ENCODE measurements at places on chromosomes 6 and 20. TPM values are rescaled to one million over a fixed set of nuclear protein-coding genes. Genes with fewer than 3 reads are reported as not detected.

GRCh38 chr6:131510591-131510990, 62.4 kb upstream of the ARG1 start:
- no peaks in the 10 kb centered on the region for H3K36me3 ChIP-seq
- H3K4me3 ChIP-seq, result no peak overlapping the region
- H3K4me1 ChIP-seq, result no peaks in the 10 kb centered on the region
- H3K27ac ChIP-seq, result no peak overlapping the region
- H3K27me3 ChIP-seq, result no peaks in the 10 kb centered on the region

DNA sequence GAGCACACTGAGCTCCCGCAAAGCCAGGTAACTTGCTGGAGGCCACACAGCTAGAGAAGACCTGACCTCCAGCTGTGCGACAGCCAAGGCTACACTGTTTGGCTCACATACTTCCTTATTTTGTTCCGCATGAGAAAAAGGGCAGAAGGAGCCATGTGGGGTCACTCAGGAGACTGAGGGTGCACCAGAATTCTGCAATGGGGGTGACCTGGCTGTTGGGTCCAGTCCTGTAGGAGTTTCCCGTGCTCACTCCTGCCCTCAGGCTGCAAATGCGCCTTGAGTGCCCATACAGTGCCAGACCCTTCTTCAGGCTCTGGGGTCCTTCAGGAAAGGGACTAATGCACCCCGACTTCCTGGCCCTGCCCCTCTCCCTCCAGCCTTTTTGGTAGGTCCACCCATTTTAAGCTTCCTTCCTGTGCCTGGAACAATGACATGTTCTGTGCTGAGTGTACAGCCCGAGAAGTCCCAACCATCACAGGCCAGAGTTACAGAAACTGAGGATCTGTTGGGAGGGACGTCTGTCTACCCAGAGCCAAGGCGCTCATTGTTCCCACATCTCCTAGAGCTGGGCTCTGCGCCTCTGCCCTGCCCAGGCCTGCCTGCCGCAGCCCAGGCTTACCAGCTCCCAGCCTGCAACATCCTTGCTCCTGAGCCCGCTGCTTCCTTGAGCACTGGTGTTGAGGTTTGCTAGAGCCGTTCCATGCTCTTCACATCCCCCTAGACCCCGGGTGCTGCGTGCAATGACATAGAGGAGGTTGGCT, 33.5 kb upstream of the CD93 start:
- H3K4me1 ChIP-seq, result peaks cover 10% of the 10 kb centered on the region
- no peaks in the 10 kb centered on the region for H3K27me3 ChIP-seq
- DNase-seq, result no peak

Gene SYTL3
- total RNA-seq, result 1.7 TPM

Gene OSBPL2
- 40.5 TPM for total RNA-seq

- H3K27me3 ChIP-seq, result no peaks in the 10 kb centered on the region
- no peak overlapping the region for H3K4me3 ChIP-seq
- H3K27ac ChIP-seq, result no peak overlapping the region
- no peaks in the 10 kb centered on the region for H3K4me1 ChIP-seq
These were observed 38.7 kb downstream of the UQCC2 start for GRCh38 chr6:33672808-33673207.

- no peaks in the 10 kb centered on the region for H3K27me3 ChIP-seq
- peaks cover 4% of the 10 kb centered on the region for H3K4me1 ChIP-seq
- H3K4me3 ChIP-seq, result no peak overlapping the region
- DNase-seq, result no peak
- no peak overlapping the region for H3K27ac ChIP-seq
These were observed 9.4 kb upstream of the COMMD7 start for GRCh38 chr20:32752458-32753250.

DNA sequence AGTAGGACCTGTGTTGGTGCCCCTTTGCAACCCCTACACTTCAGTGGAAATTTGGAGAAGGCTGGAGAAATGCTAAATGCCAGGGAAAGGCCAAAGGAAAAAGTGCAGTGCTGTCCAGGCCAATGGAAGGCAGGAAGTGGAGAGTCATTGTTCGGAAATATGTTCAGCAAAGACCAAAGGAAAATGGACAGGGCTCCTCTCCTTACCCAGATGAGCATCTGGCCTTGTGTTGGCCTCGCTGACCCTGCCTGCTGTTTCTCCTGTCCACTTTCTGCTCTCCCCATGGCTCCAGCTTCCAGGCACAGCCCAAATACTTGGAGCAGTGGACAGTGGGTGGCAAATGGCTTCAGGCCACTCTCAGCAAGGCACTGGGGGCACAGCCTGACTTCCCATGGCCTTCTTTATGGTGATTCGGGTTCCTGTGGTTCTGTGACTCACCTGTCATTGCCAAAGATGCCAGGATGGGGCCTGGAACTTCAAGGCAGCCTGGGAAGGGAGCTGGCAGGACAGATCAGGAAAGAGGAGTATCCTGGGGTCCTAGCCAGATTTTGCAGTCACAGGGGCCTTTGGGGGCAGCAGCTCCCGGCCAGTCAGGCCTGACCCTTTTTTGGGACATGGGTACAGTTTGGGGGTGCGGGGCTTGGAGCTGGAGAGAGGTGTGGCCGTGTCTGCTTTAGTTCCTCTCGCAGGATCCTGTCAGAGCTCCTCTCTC, 190.9 kb upstream of the SLC24A3 start:
- peaks cover 4% of the 10 kb centered on the region for H3K4me1 ChIP-seq
- DNase-seq, result no peak

DNA sequence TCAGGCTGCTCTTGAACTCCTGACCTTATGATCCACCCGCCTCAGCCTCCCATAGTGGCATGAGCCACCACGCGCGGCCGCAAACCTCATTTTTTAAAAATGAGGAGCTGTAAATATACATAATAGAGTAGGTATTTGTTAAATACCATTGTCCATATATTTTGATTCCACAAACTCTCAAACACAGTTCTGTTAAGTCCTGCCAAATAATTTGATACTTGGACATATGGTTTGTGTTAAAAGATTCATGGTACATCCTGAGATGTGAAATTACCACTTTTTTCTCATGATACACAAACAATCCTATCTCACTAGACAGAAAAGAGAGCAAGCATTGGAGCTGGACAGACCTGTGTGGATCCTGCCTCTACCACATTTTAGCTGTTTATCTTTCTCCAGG, 334.1 kb upstream of the KCNQ5 start:
- H3K4me3 ChIP-seq, result no peak overlapping the region
- H3K36me3 ChIP-seq, result no peaks in the 10 kb centered on the region
- H3K4me1 ChIP-seq, result no peaks in the 10 kb centered on the region
- H3K27ac ChIP-seq, result no peak overlapping the region

- no peaks in the 10 kb centered on the region for H3K27me3 ChIP-seq
- no peak overlapping the region for H3K4me3 ChIP-seq
- no peaks in the 10 kb centered on the region for H3K36me3 ChIP-seq
These were observed 123.0 kb upstream of the SNX9 start for GRCh38 chr6:157699777-157700636.

Gene BNIP5
- total RNA-seq, result 29.1 TPM

DNA sequence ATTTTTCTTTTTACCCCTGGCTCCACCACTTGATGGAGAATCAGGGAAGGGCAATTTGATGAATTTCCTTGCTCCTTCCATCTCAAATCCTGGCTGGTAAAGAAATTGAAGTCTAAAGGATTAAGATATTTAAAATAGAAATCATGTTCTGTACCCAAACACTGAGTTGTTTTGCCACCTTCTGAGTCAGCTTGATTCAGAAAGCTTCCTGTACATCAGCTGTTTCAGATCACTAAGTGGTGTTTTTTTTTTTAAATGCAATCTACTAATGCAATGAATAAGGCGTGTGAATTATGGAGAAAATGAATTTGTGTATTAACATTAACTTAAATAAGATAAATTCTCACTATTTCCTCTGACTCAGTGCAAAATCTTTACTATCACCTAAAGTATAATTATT, 11.5 kb upstream of the POPDC3 start:
- no peak overlapping the region for H3K4me3 ChIP-seq
- H3K4me1 ChIP-seq, result no peaks in the 10 kb centered on the region
- no peak overlapping the region for H3K27ac ChIP-seq
- H3K36me3 ChIP-seq, result no peaks in the 10 kb centered on the region

Gene JPH2
- 6.6 TPM for total RNA-seq

DNA sequence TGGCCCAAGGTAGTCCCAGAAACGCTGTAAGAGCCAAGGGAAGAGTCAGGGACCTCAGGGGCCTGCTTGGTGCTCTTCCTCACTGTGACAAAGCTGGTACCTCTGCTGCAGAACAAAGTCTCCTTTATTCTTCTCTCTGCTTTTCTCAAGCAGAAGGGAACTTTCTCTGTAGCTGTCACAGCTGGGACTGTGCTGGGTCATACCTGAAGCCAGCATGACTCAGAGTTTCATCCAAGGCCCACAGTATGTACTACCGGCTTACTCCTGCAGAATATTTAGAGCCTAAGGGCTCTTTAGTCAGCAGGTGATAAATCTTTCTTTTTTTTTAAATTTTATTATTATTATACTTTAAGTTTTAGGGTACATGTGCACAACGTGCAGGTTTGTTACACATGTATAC, 183.2 kb downstream of the TINAG start:
- H3K27me3 ChIP-seq, result no peaks in the 10 kb centered on the region
- DNase-seq, result peak; percentile 11
- no peak overlapping the region for H3K4me3 ChIP-seq

GRCh38 chr20:35302421-35303335, 10.5 kb upstream of the FAM83C start:
- peaks cover 42% of the 10 kb centered on the region for H3K4me1 ChIP-seq
- H3K27ac ChIP-seq, result peak overlapping the region; percentile 98
- no peaks in the 10 kb centered on the region for H3K36me3 ChIP-seq

All from hepatocyte (in vitro differentiated cells).